ENCODE measurements at places on chromosomes 7 and 10.

DNA sequence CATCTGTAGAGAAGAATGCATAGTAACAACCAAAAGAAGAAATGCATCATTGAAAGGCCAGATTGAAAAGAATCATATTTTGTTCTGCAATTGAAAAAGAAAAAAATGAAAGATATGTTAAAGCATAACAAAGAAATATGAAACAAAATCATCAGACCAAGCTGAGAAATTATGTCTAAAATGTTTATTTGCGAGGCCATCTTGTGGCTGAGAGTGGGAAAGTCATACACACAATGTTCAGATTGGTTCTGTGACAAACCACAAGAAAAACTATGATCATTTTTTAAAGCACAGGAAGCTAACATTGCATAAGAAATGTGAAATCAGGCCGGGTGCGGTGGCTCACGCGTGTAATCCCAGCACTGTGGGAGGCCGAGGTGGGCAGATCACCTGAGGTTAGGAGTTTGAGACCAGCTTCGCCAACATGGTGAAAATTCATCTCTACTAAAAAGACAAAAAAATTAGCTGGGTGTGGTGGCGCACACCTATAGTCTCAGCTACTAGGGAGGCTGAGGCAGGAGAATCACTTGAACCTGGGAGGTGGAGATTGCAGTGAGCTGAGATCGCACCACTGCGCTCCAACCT, 36.6 kb downstream of the ABCB5 start:
- no peak for DNase-seq

DNA sequence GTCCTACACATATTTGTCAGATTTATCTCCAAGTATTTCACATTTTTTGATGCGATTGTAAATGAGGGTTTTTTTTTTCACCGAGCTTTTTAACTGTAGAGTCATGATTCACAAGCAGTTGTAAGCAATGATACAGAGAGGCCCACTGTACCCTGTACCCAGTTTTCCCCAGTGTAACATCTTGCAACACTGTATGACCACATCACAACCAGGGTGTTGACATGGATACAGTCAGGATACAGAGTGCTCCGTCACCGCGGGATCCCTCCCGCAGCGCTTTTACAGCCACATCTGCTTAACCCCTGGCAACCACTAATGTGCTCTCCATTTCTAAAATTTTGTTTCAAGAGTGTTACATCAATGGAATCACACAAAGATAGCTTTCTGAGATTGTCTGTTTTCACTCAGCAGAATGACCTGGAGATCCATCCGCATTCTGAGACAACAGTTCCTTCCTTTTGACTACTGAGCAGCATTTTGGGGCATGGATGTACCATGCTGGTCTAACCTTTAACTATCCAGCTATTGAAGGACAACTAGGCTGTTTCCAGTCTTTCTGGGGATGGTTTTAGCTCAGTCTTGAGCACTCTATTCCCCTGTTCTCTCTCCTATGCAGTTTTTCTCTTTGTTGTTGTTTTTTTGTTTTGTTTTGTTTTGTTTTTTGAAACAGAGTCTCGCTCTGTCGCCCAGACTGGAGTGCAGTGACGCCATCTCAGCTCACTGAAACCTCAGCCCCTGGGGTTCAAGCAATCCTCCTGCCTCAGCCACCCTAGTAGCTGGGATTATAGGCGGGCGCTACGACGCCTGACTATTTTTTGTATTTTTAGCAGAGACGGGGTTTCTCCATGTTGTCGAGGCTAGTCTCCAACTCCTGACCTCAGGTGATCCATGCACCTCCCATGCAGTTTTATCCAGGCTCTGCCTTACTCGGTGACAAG, 25.9 kb downstream of the GPRIN2 start:
- DNase-seq, result no peak

DNA sequence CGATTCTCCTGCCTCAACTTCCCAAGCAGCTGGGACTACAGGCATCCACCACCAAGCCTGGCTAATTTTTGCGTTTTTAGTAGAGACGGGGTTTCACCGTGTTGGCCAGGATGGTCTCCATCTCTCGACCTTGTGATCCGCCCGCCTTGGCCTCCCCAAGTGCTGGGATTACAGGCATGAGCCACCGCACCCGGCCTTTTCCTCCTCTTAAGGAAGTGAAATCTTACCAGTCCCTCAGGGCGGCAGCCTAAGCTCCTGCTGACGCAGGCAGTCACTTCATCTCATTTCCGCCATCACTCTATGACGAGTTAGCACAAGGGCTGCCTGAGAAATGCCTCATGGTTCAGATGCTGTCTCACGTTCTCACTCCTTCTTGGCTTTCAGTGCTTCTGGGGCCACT, 246.0 kb upstream of the SHH start:
- DNase-seq, result no peak

- no peak for DNase-seq
Measured at GRCh38 chr10:79927111-79927828, 21.6 kb downstream of the SFTPD start.

DNA sequence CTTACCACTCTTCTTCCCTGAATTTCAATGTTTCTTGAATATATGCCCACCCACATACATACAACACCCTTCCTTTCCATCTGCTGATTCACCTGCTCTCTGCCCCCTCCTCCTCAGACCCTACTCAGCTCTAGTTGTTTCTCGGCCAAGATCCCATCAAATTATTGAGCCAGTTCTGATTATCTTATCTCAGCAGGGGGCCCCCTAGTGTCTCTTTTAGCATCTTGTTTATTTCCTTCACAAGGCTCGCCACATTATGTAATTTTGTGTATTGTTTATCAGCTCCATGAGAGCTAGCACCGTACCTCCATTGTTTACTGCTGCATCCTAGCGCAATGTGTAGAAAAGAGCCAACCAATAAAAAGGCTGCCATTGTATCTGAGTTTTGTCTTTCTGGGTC, 71.9 kb downstream of the FAM13C start:
- no peak for DNase-seq

DNA sequence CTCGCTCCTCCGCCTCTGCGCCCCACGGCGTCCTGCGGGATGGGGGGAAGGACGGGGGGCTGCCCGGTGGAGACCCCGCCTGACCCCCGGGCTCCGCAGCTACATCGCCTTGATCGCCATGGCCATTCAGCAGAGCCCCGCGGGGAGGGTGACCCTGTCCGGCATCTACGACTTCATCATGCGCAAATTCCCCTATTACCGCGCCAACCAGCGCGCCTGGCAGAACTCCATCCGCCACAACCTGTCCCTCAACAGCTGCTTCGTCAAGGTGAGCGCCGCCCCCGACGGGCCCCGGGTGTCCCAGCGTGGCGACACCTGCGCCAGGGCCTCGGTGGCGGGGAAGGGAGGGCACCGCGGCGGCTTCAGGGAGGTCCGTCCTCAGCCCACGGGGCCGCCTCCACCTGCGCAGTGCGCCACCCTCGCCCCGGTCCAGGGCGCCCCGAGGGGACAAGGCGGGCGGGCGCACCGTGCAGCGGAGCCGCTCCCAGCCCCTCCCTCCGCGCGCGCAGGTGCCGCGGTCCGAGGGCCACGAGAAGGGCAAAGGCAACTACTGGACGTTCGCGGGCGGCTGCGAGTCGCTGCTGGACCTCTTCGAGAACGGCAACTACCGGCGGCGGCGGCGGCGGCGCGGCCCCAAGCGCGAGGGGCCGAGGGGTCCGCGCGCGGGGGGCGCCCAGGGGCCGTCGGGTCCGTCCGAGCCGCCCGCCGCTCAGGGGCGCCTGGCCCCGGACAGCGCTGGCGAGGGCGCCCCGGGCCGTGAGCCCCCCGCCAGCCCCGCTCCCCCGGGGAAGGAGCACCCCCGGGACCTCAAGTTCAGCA, 793 bp downstream of the FOXL3 start:
- DNase-seq, result no peak

DNA sequence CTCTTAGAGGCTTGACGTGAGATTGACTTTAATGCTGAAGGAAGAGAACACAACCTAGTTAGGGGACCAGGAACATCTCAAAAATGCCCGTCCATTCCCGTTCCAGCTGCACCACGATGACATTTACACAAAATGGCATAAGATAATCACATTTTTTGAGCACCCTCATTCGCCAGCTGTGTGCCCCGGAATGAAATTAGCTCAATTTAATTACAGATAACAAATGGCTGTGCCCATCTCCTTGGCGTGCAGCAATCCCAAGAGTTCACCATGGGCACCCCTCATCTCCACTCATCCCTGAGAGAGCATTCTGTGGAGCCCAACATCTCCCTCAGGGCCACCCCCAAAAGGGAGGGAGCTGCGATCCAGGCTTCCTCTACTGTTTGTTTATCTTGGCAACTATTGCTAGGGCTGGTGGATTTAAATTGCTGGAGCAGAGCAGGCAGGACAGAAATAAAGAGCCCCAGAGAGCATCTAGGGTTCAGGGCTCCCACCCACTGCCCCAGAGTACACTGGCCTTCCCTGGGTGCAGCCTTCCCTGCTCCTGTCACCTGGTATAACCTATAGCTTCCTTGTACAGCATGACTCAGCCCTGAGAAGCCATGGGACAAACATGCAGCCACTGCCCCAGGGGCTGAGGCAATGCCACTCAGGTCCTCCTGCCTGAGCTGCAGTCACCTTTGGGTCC, 263.5 kb downstream of the ZEB1 start:
- DNase-seq, result no peak

- no peak for DNase-seq
Measured at GRCh38 chr10:115209133-115209532, 116.0 kb downstream of the ATRNL1 start.

- no peak for DNase-seq
Measured at GRCh38 chr7:2023877-2024566, 208.7 kb downstream of the MAD1L1 start.

- DNase-seq, result no peak
Measured at GRCh38 chr10:72731916-72732419, 40.0 kb downstream of the MCU start.

DNA sequence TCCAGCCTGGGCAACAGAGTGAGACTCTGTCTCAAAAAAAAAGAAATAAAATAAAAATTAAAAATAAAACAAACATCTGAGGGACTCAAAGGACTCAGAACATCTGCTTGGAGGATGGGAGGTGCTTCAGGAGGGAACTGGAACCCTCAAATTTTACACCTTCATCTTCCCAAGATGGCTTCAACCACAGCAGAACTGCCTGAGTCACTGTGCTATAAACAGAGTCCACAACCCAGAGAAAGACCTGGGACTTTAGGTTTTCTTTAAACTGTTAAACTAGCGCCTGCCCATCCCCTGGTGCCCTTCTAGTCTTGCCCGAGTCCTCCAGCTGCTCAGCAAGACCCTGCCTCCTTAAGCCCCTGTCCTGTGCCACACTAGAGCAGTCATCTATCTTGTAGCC, 40.8 kb downstream of the RGS10 start:
- no peak for DNase-seq

GRCh38 chr7:7972922-7973594, 4.5 kb downstream of the GLCCI1 start:
- DNase-seq, result no peak

GRCh38 chr7:15567652-15568051, 5.8 kb upstream of the AGMO start:
- no peak for DNase-seq

- no peak for DNase-seq
Measured at GRCh38 chr7:140212100-140212881, 35.5 kb upstream of the KDM7A start.

DNA sequence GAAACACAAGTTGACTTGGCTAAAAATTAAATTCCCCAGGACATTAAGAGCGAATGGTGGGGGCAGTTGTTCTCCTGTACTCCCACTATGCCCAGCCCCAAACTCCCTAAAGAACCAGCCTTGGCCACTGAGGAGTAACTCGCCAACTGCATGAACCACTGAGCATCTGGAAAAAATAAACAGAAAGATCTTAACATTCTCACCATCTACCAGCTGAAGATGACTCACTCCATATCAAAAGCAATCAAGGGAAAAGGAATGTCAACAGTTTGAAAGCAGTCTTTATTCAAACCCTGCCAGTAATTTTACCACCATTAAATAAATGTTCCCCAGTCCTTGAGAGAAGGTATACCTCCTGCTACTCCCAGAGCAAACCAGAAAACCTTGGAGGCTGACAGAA, 45.4 kb downstream of the CTTNBP2 start:
- no peak for DNase-seq

DNA sequence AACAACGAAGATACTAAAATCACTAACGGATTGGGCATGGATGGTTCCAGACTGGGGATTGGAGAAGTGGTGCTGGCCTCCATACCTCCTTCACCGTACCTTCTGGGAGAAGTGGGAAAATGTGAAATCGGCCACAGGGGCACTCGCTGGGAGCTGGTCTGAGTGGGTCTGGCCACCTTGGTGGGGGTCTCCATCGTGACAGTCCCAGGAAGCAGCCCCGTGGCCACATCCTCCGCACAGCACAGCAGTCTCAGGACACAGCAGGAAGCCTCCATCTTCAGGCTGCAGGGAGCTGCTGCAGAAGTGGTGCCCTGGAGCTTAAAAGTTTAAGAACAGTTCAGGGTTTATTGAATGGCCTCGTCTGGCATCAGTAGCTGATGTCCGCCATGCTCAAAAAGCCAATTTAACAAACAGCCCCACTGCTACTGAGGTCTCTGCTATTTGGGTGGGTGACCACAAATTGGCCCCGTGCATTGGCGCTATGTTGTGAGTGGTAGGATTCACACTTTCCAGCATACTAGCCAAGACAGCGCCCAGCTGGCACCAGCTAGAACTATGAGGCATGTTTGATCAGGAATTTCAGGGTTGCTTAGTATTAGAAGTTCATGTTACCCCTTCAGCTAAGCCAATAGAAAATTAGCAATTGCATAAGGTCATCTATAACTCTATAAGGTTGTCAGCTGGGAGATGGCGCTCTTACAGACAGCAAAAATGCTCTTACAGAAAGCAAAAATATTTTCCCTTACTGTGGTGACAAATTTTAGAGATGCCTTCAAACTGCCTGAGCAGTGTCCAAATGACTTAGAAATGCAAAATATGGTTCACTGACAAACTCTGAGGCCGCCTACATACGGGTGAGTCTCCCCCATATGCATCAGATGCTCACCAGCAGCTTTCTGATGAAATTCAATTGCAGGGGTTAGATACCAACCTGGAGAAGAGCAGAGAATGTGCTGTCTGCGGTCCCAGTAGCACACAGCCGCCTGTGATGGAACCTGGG, 17.0 kb downstream of the PKD1L1 start:
- no peak for DNase-seq
